ENCODE measurements at places on chromosomes 3 and 15.

- DNase-seq = no peak
Measured at GRCh38 chr15:81373176-81373575, 837 bp downstream of the TMC3 start.

- DNase-seq = no peak
Measured at GRCh38 chr3:94065122-94065521, 2.3 kb downstream of the NSUN3 start.

GRCh38 chr3:188370081-188370830 lies 216.3 kb downstream of the LPP start:
- no peak for DNase-seq

DNA sequence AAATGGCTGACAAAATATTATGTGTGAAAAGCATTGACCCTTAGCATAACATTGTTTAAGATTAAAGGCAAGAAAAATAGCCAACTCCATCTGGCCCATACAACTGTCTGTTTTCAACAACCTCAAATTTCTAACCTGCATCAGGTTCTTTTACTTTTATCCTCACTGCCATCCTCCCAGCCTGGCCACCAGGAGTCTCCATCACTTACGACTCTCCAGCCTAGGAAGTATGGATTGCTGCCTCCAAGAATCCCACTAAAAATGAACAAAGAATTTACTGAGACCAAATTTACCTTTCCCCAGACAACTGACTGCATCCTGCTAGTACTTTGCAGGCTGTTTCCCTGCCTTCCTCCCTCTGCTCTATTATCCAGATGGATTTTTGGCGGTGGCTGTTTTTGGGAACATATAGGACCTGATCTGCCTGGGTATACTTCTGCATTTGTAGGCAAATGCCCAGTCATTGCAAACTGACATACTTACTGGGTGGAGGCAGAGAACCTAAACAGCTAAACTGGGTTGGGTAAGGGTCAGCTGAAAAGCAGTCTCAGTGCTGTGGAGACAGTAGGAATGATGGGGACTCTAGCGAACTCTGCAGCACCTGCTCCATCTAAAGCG lies 144.2 kb downstream of the GHSR start:
- DNase-seq = no peak

DNA sequence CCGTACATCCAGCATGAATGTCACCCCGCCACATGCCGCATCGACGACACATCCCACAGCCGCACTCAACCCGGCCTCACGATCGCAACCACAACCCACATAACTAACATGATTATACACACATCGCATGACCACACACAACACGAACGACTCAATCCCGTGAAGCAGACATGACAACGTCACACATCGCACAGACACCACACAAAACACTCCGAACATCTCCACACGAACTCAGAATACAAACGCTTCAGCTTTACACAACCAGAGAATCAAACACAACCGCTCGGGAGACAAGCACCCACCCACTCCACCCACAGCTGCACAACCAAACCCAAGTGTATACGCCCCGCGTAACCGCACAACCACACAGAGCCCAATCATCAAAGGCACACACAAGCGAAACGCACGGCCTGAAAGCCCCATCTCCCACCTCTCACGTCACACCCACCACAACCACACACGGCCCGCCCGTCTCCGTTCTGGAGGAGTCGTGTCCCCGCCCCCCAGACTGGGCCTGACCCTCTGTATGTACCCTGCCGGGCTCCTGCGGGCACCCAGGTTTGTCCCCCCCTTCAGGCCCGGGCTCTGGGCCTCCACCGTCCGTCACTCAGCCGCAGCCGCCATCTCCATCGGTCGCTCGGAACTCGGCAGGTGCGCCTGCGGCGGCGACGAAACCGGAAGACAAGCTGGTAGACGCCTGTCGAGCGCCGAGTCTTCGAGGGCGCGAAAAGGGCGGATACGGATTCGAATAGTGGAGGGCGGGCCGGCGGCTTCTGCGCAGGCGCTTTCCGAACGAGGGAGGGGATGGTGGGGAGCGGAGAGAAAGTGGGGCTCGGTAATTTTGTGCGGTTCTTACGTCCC lies at the start of gene RBSN:
RBSN (minus strand) TSS at position 646 of the 861 bp plus-strand sequence. CDS start 3,028 bp downstream, outside the sequence.
- DNase-seq = peak; percentile 98

GRCh38 chr15:94421706-94422105 lies 190.3 kb downstream of the MCTP2 start:
- no peak for DNase-seq

DNA sequence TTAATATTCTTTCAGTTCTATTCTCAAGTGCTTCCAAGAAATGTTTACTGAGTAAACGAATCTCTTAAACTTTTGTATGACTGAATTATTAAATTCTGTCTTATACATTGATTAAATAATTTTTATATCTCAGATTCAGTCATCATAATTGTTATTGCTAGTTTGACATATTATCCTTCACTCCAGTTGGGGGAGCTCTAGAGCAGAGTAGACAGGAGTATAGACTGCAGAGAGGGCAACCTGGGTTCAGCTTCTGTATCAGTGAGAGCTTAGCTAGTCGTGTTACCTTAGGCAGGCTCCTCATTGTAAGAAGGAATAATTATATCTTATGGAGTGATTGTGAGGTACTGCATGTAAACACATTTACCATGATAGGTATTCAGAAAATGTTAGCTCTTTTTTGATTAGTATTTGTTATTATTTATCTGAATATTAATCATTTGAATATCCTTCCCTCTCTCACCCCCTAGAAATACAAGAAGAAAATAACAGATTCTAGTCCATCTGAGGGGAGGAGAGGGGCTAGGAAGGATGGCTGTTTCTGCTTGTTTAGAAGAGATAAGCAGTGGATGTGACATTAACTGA lies 31.0 kb upstream of the ZCWPW2 start:
- DNase-seq = peak; percentile 83

GRCh38 chr15:23760024-23760423 lies 72.9 kb upstream of the NDN start:
- DNase-seq = no peak

- DNase-seq = no peak
Measured at GRCh38 chr15:52407374-52407773, 111.8 kb upstream of the MYO5C start.

- DNase-seq = peak; percentile 90
Measured at GRCh38 chr3:71069797-71070196, 513.7 kb downstream of the FOXP1 start.

GRCh38 chr15:58017869-58018268 lies 47.6 kb downstream of the ALDH1A2 start:
- no peak for DNase-seq

DNA sequence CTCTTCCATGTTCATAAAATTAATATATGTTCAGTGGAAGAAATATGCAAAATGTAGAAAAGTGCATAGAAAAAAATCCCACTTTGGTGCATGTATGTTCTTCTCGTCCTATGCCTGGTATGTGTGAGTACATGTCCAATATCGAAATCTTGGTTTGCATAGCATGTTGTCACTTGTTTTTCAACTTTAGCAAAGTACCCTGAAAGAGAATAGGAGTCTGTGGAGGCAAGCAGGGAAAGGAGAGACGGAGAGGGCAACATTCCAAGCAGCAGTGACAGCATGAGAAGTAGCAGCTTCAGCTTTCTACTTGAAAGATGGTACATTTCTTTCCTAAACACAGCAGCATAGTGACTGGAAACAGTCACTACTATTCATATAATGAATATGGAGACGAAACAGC lies 56.8 kb upstream of the CACNA2D3 start:
- no peak for DNase-seq

- peak; percentile 73 for DNase-seq
Measured at GRCh38 chr3:52317208-52318000, 1.3 kb downstream of the DNAH1 start.

GRCh38 chr15:49748791-49749190 lies 127.9 kb downstream of the DTWD1 start:
- no peak for DNase-seq

GRCh38 chr3:143362115-143362991 lies 242.8 kb downstream of the CHST2 start:
- DNase-seq = peak; percentile 81

GRCh38 chr3:188284455-188285212 lies 130.7 kb downstream of the LPP start:
- DNase-seq = no peak

DNA sequence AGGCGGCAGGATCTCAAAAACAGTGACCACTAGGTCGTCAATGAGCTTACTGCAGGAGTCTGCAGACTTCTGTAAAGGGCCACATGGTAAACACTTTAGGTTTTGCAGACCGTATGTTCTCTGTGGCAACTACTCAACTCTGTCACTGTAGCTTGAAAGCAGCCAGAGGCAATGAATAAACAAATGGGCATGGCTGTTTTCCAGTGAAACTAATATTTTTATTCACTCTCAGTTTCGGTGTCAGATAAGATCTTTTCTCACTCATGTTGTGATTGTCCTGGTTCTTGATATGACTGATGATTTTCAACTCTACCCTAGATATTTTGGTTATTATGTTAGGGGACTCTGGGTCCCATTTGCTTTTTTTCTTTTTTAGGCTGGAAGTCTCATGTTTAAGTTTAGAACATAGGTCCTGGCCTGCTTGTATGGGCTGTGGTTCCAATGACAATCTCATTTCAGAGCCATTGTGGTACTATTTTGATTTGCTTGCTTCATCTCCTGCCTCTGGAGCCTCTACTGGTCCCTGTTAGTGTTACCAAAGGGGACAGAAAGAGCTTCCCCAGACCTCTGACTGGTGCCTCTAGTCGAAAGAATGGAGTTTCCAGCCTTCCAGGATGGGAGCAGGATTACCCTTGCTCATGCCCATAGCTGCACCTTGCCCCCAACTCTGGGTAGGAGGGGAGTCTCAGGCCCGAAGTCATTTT lies 222.0 kb downstream of the STT3B start:
- DNase-seq = no peak

DNA sequence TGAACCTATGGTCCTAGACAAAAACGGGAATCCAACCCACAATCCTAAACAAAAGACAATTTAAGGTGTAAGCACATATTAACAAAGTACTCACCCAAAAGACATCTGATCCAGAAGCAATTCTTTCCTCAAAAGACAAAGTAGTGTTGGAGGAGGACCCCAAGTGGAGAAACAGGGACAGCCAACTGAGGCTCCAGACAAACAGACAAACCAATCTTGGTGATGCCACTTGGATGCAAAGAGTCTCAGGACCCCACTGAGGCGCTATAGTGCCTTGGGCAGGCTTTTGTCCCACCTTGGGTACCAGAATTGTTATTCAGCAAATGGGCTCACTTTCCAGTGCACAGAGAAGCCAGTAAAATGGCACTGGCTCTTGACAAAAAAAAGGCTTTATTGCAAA lies 613.8 kb downstream of the DIPK2A start:
- DNase-seq = no peak

GRCh38 chr15:57190208-57190607 lies 186.1 kb upstream of the CGNL1 start:
- no peak for DNase-seq

DNA sequence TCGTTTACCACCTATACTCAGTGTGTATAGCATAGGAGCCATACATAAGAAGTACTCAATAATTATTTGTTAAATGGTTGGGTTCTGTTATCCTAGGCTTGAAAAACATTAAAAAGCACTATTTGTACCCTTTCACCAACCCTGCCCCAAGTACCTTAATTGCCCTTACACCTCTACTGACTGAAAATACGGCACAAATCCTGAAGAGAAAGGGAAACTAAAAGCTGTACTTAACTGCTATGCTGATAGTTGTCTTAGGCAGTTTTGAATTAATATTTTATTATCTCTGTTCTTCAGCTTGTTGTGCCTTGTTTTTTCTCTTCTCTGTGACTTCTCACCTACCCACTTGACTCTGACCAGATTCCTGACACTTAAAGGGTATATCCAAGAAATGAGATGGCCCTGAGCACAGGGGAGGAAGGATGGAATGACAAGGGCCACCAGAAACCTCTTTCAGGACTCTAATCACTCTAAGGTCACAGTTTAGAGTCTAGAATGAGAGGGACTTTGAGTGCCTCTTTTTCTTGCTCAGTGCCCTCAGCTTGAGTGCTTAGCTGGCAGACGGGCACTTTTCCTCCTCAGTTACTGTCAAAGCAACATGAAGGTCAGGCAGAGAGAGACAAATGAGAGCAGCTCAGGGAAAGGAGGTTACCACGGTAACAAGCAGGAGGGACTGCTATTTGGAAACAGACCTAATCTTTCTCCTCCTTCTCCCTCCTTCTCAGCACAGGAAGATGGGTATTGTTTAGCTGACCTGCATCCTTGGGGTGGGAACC lies 136.5 kb downstream of the ZNF609 start:
- peak; percentile 73 for DNase-seq

DNA sequence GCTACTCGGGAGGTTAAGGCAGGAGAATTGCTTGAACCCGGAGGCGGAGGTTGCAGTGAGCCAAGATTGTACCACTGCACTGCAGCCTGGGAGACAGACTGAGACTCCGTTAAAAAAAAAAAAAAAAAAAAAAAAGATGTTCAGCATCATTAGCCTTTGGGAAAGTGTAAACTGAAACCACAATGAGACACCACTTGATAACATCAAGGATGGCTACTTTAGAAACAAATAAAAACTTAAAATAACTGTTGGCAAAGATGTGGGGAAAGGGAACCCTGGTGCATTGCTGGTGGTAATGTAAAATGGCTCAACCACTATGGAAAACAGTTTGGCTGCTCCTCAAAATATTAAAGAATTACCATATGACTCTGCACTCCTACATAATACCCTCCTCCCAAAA lies 1.9 kb downstream of the LEO1 start:
- peak; percentile 45 for DNase-seq

GRCh38 chr3:32946973-32947788 lies 4.3 kb upstream of the CCR4 start:
- peak; percentile 60 for DNase-seq

DNA sequence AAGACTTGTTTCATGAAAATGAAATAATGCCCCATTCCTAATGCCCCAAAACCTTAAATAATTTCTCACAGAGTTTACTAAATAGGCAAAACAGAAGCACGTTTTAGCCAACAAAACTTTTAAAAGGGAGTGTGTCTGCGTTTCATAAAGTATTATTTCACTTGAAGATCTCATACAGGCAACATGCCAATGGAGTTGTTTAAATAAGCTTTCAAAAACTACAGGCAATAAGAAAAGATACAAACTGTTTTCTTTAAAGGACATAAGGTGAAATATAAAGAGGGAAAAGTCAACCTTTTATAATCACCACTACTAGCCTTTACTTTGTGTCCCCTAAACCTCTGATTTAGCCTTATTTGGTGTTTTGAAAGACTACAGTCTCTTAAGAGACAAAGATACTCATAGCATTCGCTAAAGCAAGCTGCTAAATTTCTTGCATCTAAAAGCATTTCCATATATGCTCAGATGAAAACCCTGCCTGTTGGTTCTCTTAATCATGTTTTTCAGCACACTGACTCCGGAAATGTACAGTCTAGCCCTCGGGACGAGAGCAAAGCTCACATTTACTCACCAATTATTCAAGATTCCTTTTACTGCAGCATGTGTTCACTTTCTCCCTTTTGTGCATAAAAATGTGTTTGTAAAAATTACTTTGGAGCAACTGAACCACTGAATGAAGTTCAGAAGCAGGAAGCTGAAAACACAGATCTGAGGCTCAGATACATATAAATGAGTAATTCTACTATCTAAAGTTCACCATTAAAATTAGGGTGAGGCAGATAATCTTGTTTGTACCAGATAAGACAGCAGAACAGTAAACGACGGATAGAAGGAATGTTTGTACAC lies 119.0 kb downstream of the GOLIM4 start:
- DNase-seq = peak; percentile 9

DNA sequence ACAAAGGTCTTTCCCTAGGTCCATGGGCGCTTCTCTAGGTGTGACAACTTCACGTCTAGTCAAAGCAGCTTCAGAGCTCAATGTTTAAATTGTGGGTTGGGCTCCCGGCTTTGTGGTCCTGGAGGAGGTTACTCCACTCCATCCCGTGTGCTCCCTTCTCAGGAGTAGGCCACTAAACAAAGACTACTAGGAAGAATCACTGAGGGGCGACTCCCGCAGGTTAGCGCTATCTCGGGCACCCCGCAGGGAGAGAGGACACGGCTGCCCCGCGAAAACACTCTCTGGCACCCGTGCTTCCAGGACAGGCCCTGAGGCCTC lies 500 bp downstream of the PARP6 start:
- DNase-seq = peak; percentile 32

- no peak for DNase-seq
Measured at GRCh38 chr3:106048946-106049481, 180.2 kb upstream of the CBLB start.
